Fibroblast of skin of left quadriceps (primary cell): ENCODE measurements at places on chromosomes 2 and 18.

- DNase-seq, result no peak
These were observed 183.6 kb downstream of the THADA start for GRCh38 chr2:43412114-43412753.

DNA sequence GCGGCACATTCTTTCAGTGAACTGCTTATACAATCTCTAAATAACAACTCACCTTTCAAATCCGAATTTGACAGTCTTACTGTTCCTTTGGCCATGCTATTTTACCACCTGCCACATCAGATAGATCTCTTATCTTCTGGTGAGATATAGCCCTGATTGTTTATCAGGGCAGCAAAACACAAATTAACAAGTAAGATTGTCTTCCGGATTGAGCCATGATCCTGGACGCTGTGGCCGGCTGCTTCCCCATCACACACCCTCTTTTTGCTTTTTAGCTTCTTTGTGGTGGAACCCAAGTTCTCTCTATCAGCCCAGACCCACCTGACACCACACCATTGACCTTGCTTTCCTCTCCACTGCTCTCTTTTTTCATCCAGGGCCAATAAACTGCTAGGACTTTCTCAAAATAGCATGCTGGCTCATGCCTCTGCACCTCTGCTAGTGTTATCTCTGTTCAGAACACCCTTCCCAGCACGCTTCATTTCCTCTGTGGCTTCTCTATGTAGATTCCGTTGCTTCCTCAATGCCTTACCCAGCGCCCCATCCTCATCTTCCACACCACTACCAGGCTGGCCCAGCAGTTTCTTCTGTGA lies 111.8 kb upstream of the CNTNAP5 start:
- no peak for DNase-seq

DNA sequence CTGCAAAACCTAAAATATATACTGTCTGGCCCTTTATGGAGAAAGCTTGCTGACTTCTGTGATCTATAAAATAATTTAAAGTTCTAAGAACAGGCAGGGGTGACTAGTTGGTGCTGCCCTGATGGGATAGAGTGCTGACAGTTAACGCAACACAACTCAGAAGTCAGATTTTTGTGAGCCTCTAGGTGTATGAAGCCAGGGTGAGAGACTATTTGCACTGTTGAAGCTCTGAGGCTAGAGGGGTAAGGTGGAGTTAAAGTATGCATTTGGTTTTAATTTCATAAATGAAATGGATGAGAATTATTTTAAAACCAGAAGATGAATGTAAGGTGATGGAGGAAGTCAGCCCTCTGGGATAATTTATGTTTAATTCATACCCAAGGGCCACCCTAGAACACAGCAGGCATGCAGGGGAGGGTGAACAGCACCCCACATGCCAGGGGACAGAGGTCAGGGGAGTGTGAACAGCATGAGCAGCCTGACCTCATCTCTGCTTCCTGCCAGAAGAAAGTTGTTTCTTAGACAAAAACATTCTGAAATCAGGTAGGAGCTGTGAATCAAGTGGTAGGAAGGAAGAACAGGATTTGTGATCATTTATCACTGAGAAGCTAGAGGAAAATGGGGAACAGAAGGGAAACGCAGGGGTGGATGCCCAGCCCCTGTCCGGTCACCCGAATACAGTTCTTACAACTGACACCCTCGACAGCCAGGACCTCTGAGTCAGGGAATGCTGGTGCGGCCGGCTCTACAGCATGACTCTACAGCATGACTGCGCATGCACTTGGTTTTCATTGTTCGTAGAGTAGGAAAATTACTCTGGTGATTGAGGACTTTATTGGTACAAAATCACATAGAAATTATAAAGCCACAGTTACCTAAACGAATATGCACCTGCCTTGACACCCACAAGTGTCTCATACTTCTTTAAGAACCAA lies 93.1 kb downstream of the MBP start:
- no peak for DNase-seq

DNA sequence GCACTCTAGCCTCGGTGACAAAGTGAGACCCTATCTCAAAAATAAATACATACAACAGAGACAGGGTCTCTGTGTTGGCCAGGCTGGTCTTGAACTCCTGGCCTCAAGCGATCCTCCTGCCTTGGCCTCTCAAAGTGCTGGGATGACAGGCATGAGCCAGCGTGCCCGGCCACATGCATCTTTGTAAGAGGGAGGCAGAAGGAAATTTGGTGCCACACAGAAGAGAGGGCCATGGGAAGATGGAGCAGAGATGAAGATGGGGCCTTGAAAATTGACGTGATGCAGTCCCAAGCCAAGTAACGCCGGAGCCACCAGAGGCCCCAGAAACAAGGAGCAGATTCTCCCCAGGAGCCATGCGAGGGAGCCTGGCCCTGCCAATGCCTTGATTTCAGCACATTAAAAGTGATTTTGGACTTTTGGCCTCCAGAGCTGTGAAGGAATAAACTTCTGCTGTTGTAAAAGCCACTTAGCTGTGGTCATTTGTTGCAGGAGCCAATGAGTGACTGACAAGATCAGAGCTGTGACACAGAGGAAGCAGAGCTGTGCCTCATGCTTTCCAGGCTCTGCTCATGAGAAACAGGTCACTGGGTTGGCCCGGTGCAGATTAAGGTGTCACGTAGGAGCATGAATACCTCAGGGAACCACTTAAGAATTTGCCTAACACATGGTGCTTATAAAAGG lies 2.7 kb upstream of the SLC66A2 start:
- no peak for DNase-seq

DNA sequence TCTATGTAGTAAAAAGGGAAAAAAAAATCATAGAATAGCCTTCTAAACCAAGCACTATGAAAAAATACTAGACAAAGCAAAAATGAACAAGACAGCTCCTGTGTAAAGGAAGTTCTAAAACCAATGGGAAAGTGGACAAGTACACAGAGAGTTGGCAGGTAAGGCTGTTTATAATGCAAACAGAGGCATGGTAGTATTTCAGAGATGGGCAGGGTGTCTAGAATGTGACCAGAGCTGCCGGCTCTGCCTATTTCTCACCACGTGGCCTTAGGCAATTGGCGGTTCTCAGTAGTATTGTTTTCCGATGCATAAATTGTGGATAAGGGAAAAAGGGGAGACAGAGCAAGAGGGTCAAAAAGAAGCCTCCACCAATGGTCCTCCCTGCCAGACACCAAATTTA lies 173.6 kb downstream of the ANKRD30B start:
- no peak for DNase-seq

DNA sequence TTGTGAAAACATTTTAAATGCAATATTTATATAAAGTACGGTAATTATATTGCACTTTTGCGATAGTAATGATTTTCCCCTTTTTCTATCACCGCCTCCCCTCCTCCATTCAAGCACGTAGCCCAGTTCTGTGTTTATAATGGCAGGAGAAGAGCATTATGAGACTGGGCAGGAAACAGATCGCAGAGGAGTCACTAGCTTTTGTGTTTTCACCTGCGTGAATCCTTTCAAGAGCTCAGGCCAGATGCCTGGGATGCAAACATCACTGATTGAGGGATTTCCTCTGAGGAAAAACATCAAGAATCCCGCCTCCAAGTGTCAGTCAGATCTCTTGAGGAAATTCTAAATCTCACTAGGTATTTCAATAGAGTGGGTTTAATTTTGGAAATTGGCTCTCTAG lies 178.4 kb upstream of the FN1 start:
- DNase-seq, result no peak

DNA sequence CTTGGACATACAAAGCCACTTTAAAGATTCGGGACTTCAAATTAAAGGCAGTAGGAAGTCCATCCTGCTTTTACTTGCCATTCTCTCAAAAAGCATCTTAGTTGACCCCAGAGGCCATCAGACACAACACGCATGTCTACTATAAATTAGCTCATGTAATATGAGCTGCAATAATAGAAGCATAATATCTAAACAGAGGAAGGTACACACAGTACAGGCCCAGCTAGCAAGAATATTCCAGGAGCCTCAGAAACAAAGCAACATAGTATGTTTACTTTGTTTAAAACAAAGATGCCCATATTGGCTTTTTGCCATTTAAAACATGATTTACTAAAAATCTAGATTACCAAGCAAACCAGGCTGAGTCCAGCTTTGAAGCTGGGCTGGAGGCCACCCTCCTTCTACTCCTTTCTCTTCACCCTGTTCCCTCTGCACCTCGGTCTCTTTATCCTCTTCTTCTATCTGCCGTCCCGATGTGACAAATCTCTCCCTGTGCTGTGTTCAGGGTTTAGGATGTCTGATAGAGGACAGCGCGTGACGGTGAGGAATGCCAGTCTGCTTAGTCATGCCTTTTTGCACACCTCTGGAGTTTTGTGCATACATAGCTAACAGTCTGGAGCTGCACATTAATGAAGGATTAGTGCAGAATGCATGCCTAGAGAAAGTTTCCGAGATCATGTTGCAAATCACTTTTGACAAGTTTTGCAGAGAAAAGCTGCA lies 28.2 kb downstream of the DTNA start:
- DNase-seq, result no peak

DNA sequence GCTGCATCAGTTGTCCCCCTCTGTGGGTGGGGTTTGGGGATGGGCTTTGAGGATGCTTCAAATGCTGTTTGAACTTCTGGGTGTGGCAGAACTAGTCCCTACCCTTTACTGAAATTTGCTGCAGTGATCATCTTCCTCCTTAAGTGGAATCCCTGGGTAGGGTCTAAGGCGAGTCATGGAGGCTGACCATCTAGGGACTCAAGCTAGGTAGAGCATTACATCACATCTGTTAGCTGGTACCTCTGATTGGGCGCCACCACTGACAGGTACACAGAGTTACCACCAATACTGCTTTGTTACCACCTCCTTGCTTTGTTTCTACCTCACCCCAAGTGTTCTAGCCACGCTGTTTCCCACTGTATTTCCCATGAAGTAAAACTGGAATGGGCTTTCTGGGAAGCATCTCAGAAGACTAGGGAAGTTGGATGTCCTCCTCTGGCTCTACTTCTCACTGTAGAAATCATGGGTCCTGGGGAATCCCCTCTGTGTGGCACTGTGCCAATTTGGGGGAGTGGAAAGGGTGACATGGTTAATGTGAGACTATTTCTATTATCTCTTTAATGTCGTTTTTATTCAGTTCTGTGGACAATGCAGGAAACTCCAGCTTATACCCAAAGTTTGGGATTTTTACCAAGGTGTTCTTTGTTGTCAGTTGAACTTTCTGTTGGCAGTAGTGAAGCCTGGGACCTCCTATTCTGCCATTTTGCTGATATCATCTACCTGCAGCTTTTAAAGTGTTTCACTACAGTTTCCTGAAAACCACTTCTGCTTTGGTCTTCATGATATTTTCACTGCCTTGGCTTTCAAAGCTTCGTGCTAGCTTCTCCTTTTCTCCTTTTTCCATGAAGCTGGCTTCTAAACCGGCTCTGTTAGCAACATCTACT lies 14.5 kb upstream of the SULT1C4 start:
- no peak for DNase-seq

- DNase-seq, result no peak
These were observed 113.7 kb downstream of the TTC27 start for GRCh38 chr2:32741575-32741974.

DNA sequence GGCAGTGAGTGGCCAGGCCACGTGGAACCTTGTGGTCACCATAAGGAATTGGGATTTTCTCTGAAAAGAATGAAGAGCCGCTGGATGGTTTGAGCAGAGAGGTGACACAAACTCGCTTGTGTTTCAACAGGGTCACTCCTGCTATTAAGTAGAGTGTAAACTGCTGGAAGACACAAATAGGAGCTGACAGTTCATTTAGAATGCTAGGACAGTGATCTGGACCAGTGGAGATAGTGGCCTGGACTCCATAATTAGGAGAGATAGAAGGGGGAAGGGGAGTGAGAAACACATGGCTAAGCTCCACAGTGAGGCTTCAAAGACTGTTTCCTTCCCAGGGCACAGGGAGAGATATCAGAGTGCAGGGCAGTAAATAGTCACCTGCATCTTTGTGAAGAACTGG lies 381.1 kb upstream of the ST6GAL2 start:
- DNase-seq, result no peak

DNA sequence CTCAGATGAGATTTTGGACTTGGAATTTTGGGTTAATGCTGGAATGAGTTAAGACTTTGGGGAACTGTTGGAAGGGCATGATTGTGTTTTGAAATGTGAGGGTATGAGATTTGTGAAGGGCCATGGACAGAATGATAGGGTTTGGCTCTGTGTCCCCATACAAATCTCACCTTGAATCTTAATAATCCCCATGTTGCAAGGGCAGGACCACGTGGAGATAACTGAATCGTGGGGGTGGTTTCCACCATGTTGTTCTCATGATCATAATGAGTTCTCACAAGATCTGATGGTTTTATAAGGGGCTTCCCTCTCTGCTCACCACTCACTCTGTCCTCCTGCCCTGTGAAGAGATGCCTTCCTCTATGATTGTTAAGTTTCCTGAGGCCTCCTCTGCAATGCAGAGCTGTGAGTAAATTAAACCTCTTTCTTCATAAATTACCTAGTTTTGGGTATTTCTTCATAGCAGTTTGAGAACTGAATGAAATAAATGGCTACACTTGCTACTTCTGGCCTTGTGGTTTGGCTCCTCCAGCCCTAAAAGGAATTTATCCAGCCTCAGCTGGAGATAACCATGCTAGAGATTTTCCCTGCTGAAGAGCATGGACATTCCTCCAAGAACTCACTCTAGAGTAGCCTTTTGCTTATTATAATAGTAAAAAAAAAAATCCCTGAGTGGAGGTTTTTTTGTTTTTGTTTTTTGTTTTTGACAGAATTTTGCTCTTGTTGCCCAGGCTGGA lies 144.3 kb upstream of the TFPI start:
- DNase-seq, result no peak
